A549 treated with dexamethasone at 1 μM for 4 hours (cell line): ENCODE measurements at places on chromosomes 5 and 9. TPM values are rescaled to one million over a fixed set of nuclear protein-coding genes. Genes with fewer than 3 reads are reported as not detected.

Gene PCDHGB7
- total RNA-seq: 0.02 to 0.11 TPM (median 0.07 TPM) in 5 replicates

Gene IL4
- not detected in 5 replicates for total RNA-seq

Gene HTR4
- total RNA-seq: not detected in 5 replicates

Gene PCDHGB2
- total RNA-seq: 0.05 to 0.16 TPM (median 0.11 TPM) in 5 replicates

Gene NPR3
- total RNA-seq: 15.7 to 18.8 TPM (median 16.9 TPM) in 5 replicates

Gene ZNF782
- 1.4 to 2.4 TPM (median 2.0 TPM) in 5 replicates for total RNA-seq

Gene PCDHA8
- 0.03 to 0.06 TPM (median 0.04 TPM) in 5 replicates for total RNA-seq

Gene ZNF608
- 0.85 to 1.3 TPM (median 1.2 TPM) in 5 replicates for total RNA-seq

Gene FBP1
- 0.05 to 0.12 TPM in 2 of 5 replicates, not detected in the others for total RNA-seq

Gene LHX6
- 2.9 to 3.7 TPM (median 3.2 TPM) in 5 replicates for total RNA-seq

Gene TAL2
- total RNA-seq: 0.15 to 0.45 TPM (median 0.22 TPM) in 4 of 5 replicates, not detected in the other

Gene CAMK4
- 0.03 to 0.21 TPM (median 0.08 TPM) in 4 of 5 replicates, not detected in the other for total RNA-seq

Gene SPACA9
- 4.2 to 6.0 TPM (median 4.8 TPM) in 5 replicates for total RNA-seq

Gene PCDHGB6
- 0.08 to 0.15 TPM (median 0.13 TPM) in 5 replicates for total RNA-seq

Gene RANBP3L
- total RNA-seq: not detected in 5 replicates

Gene SV2C
- 0.01 TPM in 1 of 5 replicates, not detected in the others for total RNA-seq

Gene ESM1
- total RNA-seq: not detected in 5 replicates

Gene OR13C3
- total RNA-seq: not detected in 5 replicates
